Stimulated activated memory B cell treated with anti-CD40 and anti-IgM and Interleukin-4, amounts not matched to agents 10 μg/mL and 1 μg/mL and 100 μg/mL, for 72 hours (primary cell): ENCODE measurements at places on chromosomes 6 and 20.

GRCh38 chr6:12289365-12289919 is 719 bp upstream of the EDN1 start:
- ATAC-seq: peak; percentile 65

DNA sequence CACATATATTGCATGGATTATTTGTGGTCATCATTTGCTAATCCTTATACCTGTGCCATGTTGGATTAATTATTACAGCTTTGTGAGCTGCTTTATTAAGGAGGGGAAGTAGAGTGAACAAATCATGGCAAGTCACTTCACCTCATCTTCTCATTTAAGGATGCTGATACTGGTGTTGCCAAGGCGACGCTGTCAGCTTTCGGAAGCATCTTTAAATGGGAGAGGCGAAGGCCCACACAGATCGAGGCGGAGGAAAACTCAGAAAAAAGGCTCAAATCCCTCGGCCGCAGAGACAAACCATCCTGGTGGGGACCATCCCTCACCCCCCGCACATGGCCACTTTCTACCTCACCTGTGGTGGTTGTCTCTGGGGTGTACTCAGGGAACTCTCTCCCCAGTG is 34.8 kb downstream of the FAM110A start:
- no peak for ATAC-seq

- ATAC-seq: no peak
Observed at GRCh38 chr6:65999288-65999791, 292.3 kb upstream of the EYS start.

- ATAC-seq: no peak
Observed at GRCh38 chr20:20782231-20782630, 69.8 kb upstream of the RALGAPA2 start.

- ATAC-seq: no peak
Observed at GRCh38 chr20:57742507-57743181, 32.8 kb upstream of the PMEPA1 start.
